Astrocyte (in vitro differentiated cells and primary cell): ENCODE measurements at places on chromosomes 13 and 19. TPM values are rescaled to one million over a fixed set of nuclear protein-coding genes. Genes with fewer than 3 reads are reported as not detected.
A peak's percentile ranks its signal among the peaks of the same experiment; 100 is the strongest.

DNA sequence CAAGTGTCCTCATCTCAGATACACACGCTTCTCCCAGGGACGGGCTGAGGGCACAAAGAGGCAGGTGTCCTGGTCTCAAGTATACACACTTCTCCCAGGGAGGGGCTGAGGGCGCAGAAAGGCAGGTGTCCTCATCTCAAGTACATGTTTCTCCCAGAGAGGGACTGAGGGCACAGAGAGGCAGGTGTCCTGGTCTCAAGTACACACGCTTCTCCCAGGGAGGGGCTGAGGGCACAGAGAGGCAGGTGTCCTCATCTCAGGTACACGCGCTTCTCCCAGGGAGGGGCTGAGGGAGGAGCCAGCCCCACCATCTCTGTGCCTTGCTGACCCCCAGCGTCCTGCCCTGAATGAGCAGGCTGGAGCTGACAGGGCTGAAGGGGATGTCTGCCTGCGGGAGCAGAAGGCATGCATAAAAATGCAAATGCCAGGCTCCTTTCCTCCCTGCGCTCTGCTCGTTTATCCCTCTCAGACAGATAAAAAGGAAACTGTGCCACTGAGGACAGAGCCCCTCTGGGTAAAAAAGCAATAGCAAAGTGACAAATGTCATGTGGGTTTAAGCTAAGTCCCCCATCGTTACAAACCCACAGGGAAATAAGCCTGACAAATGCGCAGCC lies 96.1 kb upstream of the UQCRFS1 start:
- no peak for DNase-seq

DNA sequence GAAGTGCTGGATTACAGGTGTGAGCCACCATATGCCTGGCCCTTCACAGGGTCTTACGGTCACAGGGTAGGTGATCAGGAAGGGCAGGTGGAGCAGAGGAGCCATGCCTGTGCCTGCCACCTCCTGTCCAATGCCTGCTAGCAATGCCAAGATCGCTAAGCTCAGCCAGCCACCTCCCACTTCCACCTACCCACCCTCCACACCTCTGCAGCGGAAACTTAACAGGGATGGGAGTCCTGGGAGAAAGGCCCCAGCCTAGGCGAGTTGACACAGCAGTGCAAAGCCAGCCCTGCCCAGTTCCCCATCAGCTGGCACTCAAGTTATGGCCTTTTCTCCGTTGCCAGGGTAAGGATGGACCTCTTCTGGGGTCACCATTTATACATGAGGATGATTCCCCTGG lies 15.9 kb upstream of the FCHO1 start:
- no peak for DNase-seq

CTXN1 gene
- total RNA-seq, result 49.5 and 55.9 TPM in 2 replicates

DNA sequence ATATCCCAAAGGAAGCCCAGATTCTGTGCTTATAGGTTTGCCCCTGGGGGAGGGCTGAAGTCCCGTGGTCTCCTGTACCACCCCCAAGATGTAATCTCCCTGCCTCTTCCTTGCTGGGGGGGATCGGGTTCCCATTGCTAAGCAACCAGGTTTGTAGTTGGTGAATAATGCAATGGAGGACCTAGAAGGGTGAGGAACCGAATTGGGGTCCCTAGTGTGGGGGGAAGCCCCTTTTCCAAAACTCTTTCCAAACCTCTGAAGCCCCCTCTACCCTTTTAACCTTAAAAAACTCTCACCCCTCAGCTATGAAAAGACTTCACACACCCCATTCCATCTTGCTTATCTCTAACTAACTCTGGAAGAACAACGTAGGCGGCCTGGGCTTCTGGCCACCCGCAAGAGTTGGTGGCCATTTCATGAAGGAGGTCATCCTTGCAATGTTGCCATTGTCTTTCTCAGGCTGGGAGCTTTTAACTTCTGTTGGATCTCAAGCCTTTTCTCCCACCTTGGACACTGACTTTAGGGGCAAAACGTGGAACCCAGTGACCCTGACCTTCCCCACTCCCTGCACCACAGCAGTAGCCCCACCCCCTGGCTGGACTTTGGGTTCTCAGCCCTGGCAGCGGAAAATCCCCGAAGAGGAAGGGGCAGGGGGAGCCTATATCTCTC lies 661 bp downstream of the PALM3 start:
- peak; percentile 45 for DNase-seq

GRCh38 chr19:48608798-48609263 lies 2.3 kb downstream of the SPACA4 start:
- DNase-seq, result no peak

GRCh38 chr13:30679483-30680330 lies 55.6 kb upstream of the ALOX5AP start:
- DNase-seq, result no peak

DNA sequence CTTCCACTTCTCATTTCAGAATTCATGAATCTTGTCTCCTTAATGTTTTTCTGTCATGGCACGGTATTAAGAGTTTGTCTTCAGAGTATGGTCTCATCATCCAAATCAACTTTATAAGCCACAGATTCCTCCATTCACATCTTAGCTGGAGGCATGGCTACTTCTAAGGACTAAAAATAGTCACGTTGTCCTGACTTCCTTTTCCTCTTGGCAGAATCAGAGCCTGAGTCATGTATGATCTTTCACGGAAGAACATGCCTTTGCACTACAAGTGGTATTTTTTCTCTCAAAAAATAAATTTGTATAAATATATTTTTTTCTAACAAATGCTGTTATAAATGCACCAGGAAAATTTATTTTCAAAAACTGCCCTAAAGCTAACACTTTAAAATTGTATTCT lies 71.4 kb downstream of the ALOX5AP start:
- DNase-seq, result peak; percentile 80

- no peak for DNase-seq
Observed at GRCh38 chr19:51644636-51645271, 1.9 kb downstream of the SIGLEC14 start.

DNA sequence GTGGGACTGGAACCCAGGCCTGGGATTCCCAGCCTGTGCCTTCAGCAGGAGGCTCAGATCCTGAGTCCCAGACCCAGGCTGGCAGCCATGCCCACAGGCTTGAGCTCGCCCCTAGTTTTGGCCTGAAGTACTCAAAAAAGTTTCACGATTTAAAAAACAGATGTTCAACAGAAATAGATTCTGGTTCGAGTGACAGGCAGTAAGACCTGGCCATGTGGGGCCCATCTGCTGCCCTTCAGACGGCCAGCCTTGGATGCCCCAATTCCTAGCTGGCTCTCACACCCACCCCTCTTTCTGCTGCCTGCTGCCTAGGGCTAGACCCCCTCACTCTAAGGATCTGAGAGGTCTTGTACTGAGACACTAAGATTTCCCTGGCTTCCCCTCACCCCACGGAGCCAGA lies 2.8 kb upstream of the DMPK start:
- DNase-seq, result no peak

DNA sequence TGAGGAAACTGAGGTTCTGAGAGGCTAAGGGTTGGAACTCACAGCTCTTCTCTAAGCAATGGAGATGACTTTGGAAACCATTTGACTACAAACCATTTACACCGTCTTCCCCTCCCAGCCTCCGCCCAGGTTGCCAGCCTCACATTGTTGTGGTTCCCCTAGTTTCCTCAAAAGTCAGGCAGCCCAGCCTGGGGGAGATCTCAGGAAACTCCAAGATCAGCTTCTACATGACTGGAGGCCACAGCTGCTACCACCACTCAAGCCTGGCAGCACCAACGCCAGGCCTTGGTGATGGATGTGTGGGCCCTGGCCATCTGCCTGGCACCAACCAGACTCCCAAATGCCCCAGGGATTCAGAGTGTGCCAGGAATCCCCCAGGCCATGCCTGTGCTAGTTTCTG lies 207.9 kb downstream of the TSHZ3 start:
- peak; percentile 23 for DNase-seq

VN1R4 gene
- total RNA-seq, result not detected in 2 replicates

SHISA7 gene
- total RNA-seq, result 0.09 TPM in 1 of 2 replicates, not detected in the other

GRCh38 chr13:28610996-28611395 lies 47.9 kb upstream of the POMP start:
- DNase-seq, result no peak

GRCh38 chr19:4597975-4598671 lies 38.6 kb upstream of the SEMA6B start:
- no peak for DNase-seq

DDA1 gene
- 115 and 123 TPM in 2 replicates for total RNA-seq

DNA sequence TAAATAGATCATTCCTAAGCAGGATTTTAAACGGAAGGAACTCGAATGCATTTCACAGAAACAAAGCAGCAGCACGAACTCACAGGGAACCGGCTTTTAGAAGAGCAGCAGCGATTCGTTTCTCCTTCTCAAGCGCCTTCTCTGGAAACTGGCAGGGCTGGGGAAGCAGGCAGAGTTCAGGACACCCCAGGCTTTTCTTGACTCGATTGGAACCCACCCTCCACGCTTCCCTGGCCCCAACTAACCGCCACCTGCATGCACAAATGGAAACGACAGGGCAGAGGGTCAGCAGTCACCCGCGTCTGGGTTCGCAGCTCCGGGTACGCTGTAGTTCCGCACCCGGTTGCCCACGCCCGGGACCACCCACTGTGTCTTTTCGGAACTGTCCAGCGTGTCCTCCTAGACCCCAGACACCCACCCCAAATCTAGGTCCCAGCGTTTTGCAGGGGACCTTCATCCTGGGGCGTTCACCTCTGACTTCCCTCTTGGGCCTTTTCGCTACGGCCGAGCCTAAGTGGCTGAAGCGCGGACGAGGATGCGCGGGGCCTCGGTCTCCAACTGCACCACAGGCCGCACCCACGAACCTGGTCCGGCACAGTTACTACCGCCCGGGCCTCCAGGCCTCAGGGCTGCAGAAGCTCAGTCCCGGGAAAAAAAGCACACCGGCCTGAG lies 500 bp downstream of the ZFP30 start:
- peak; percentile 39 for DNase-seq

GGN gene
- total RNA-seq, result 2.1 and 2.8 TPM in 2 replicates

DNA sequence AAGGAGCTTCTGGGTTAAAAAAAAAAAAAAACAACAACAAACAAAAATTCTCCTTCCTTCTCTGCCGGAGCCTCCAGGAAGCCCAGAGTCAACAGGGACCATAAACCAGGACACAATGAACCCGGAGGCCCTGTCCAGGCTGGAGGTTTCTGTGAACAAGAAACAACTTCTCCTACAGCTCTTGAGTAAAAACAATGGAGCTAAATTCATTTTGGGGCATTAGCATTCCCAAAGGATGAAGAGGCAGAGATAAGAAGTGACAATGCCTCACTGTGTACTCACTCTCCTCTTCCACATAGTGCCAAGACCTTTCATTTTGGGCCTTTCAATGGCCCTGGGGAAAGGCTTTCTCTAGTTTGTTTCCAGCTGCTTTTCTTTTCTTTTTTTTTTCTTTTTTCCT lies 9.0 kb downstream of the RHPN2 start:
- peak; percentile 48 for DNase-seq

LILRA5 gene
- not detected in 2 replicates for total RNA-seq

- DNase-seq, result no peak
Observed at GRCh38 chr19:5950741-5951140, 27.2 kb downstream of the RANBP3 start.

DNA sequence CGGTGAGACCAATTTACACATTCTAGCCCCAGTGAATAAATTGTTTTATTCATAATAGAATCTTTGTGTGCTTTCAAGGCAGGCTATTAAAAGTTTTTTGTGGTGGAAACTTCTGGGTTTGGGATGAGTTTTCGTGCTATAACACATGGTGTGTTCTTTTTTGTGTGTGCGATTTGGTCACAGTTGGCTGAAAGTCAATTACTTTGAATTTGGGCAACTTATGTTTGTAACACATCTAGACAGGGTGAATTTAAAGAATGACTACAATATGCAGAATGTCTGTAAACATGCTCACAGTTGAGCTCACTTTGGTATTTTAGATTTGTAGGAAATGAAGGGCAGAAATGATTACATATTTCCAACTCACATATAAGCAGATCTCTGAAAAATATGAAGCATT lies 307.1 kb downstream of the OXGR1 start:
- no peak for DNase-seq

LILRA1 gene
- not detected in 2 replicates for total RNA-seq

DNA sequence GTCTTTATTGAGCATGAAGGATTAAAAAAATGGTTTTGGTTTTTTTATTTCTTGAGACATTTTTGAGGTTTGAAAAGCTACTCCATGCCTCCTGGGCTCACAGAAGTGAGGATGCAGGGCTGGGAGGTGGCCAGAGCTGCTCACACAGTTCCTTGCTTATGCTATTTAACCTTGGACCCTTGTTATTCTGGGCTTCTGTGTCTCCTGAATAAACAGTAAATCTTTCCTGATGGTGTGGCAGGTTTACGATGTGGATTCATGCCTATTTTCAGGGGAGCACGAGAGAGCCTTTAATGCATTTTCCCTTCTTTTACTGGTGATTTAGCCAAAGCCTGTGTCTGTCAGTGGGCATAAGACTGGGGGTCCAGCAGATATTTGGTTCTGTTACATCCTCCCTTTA lies 34.3 kb upstream of the PCDH8 start:
- DNase-seq, result no peak
